H1 (cell line): ENCODE measurements at places on chromosomes 11 and 22.

DNA sequence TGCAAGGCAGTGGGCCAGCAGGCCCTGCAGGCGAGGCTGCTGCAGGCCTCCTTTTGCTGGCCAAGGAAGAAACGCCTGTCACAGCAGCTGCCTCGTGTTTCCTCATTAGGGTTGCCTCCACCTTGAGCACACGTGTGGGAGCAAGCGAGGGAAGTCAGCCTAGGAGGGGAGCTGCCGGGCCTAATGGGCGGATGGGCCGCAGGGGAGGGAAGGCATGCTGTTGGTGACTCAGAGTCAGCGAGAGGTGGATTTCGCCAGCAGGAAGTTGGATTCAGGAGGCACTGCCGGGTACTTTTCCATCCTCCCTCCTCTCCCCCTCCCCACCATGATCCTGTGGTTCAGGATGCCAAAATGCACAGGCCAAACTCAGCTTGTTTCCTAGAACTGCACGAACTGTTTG lies 498.7 kb downstream of the METTL15 start:
- no peak for DNase-seq

GRCh38 chr11:123392844-123393243 lies 37.2 kb upstream of the GRAMD1B start:
- DNase-seq, result no peak

GRCh38 chr22:30877662-30878515 lies 90.7 kb downstream of the MORC2 start:
- DNase-seq, result no peak

GRCh38 chr11:100232006-100232405 lies 455.1 kb upstream of the ARHGAP42 start:
- no peak for DNase-seq

- no peak for DNase-seq
These were observed 10.4 kb upstream of the APOBEC3B start for GRCh38 chr22:38971791-38972190.

- no peak for DNase-seq
These were observed 21.6 kb upstream of the BBOX1 start for GRCh38 chr11:27018902-27019529.
